Left colon (tissue), 2 donors: ENCODE measurements at places on chromosomes 12 and 14. TPM values are rescaled to one million over a fixed set of nuclear protein-coding genes. Genes with fewer than 3 reads are reported as not detected.

The RTL1 gene
- not detected for total RNA-seq

DNA sequence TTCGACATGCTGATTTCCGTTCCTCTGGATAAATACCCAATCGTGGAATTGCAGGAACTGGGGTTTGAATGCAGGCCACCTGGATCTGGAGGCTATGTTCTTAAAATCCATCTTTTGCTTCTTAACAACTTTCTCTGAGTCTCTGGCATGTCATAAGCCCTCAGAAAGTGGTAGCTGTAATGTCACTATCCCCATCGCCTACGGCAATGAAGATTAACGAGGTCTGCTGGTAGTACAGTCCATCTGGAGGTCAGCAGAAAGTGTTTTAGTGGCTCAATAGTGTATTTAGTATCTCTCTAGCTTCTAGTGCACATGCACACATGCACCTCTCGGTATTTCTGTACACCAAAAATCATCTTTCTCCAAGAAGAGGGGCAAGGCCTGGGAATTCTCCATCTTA is 130.3 kb upstream of the NOS1 start:
- no peak for DNase-seq

The MFAP5 gene
- 18.4 TPM for total RNA-seq

The LRRC10 gene
- not detected for total RNA-seq

- DNase-seq, result peak; percentile 55
Observed at GRCh38 chr12:77010691-77011548, 54.4 kb downstream of the E2F7 start.

DNA sequence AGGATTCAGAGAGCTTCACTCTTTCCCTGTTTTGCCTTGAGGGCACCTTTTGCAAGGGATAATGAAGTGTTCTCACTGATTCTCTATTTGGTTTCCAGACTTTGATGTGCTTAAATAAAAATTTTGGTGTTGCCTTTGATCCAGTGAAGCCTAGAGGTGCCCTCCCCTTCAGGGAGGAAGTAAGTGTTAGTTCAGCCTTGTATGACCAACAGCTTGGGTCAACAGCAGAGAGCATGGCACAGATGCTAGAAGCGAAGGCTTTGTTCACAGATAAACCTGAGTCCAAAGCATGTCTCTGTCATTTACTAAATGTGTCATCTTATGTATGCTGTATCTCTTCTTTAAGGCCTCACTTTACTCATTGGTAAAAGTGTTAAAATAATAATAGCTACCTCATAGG is 52.8 kb upstream of the STXBP6 start:
- DNase-seq, result no peak

The HOXC11 gene
- not detected for total RNA-seq

GRCh38 chr12:116934908-116935705 is 24.4 kb downstream of the FBXW8 start:
- no peak for DNase-seq
